ENCODE measurements at places on chromosomes 13 and 19. TPM values are rescaled to one million over a fixed set of nuclear protein-coding genes. Genes with fewer than 3 reads are reported as not detected.

LHB gene
- total RNA-seq, result 0.48 TPM

FCAR gene
- total RNA-seq, result not detected

CHST8 gene
- total RNA-seq, result not detected

PSG6 gene
- total RNA-seq, result not detected

PSPN gene
- 0.98 TPM for total RNA-seq

HRC gene
- total RNA-seq, result not detected

MADCAM1 gene
- total RNA-seq, result under 0.01 TPM

SOX1 gene
- not detected for total RNA-seq

TJP3 gene
- not detected for total RNA-seq

SMAD9 gene
- total RNA-seq, result 11.8 TPM

PRSS57 gene
- not detected for total RNA-seq

FUT1 gene
- total RNA-seq, result 6.5 TPM

UBE2L5 gene
- not detected for total RNA-seq
